ENCODE measurements at places on chromosomes 6 and 20.

- DNase-seq = no peak
Observed at GRCh38 chr20:8020314-8021079, 936 bp upstream of the TMX4 start.

DNA sequence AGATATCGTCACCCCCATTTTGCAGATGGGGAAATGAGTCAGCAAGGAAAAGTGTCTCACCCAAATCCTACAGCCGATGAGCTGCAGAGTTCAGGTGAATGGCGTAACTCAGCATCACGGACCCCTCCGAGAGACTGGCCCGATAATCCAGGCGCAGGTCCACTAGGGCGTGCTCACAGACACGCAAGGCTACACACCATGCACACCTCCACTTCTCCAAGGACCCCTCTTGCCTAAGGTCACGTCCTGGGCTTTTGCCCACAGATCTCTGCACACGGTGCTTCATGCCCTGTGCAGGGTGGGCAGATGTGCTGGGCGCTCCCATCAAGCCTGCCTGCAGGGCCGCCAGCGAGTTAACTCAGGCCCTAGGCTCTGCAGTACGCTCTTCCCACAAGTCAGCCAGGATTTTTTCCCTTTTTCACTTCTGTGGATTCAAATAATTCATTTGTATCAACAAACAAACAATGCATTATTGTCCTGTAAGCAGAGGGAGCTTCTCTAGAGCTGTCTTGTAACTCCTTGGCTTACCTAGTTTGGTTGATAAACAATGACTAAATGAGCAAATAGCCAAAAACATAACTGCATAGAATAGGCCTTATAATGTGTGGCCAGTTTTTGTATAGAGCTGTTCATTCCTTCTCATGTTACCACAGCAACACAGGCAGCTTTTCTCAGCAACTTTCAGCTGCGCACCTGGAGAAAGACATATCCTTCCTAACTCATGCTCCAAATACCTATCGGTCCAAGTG lies 139.1 kb downstream of the AGPAT4 start:
- DNase-seq = no peak

DNA sequence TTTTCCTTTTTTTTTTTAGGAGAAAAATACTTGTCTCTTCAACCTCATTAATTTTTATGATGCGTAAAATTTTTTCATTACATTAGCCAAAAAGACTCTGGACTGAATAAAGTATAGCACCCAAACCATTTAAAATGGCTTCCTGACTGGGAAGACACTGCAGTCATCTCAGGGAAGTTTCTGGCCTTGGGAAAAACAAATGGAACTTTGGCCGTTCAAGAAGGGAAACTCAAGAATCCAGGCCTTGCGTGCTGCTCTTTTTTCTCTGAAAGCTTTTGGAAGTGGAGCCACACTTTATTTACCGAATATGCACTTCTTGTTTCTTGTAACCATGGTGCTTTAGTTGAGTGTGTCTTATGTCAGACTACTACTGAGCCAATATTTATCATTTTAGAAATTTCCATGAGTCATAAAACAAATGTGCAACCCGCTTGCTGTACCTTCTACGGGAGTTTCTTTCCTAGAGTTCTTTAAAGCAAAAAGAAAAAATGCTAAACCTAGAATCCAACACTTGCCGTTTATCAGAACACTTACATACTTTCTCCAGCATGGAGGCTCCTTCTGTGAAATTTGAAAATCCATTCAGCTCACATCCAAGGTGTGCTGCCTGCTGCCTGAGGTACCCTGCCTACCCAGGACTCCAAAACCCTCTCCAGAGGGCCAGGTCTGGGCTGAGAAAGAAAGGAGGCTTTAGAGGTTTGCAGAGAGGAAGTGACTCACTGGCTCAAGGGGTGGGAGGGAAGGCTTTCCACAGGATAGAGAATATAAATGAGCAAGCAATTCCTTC lies 11.5 kb upstream of the DSTN start:
- no peak for DNase-seq

- DNase-seq = no peak
Observed at GRCh38 chr6:132400555-132400882, 756 bp downstream of the MOXD1 start.

DNA sequence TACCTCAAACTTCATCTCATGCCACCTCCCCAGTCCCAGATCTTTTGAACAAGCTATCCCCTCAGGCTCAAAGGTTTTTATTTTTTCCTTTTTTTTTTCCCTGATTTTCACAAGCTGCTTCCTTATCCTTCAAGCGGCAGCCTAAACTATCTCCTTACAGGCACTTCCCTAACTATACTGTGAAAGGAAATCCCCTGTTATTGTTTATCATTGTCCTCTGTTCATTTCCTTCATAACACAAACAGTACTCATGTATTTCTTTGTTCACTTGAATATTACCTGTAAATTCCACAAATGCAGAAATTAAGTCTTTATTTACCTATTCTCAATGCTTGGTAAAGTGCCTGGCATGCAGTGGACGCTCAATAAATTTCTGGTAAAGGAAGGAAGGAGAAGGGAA lies 48.9 kb downstream of the ME1 start:
- no peak for DNase-seq

DNA sequence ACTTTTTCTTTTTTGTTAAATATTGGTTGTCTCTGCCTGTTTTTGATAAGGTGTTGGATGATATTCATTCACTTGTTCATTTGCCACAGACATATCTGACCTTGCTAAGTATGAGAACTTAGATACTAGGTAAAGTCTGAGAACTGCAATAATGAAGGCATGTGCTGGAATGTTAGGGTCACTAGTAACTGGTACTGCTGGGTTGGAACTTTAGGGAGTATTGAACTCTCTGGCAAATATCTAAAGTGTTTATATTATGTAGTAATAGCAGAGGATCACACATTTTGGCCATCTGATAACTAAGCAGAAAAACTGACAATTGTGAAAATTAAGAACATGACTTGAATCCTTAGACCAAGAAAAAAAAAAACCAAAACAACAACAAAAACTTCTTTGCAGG lies 162.7 kb downstream of the MEI4 start:
- DNase-seq = no peak

GRCh38 chr20:63101781-63102720 lies 95.3 kb upstream of the BHLHE23 start:
- peak; percentile 44 for DNase-seq

GRCh38 chr6:16844183-16844582 lies 82.9 kb upstream of the ATXN1 start:
- no peak for DNase-seq

- no peak for DNase-seq
Observed at GRCh38 chr6:51302431-51302830, 483.8 kb downstream of the TFAP2B start.

DNA sequence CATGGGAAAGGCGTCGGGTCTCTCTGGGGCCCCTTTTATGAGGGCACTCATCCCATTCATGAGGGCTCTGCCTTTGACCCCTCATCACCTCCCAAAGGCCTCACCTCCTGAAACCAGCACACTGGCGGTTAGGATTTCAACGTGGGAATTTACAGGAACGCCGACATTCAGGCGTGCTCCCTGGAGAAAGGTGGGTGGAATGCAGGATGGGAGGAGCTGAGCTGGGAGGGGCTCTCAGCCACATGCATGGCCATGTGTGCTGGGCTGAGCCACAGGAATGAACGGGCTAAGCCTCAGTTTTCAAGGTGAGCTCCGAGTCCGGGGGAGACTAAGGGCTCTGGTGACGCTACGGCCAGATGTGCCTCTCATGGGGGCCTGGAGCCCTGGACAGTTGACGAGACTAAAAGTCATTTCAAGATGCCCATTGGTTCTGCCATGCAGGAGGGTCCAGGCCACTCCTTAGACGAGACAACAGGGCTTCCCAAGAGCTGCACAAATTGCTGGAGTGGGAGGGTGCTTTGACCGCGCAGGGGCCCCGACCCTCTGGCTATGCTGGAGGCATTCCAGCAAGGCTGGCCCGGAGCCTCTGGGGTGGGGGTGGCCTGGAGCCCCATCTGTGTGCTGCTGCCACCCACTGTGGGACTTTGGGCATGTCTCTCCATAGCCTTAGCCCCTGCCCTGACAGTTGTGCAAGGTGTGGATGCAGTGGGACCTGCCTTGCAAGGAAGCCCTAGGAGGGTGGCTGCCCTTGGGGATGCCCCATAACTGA lies 3.8 kb upstream of the ARFGAP1 start:
- DNase-seq = no peak

- DNase-seq = no peak
Observed at GRCh38 chr6:129194306-129194941, 311.5 kb downstream of the LAMA2 start.

DNA sequence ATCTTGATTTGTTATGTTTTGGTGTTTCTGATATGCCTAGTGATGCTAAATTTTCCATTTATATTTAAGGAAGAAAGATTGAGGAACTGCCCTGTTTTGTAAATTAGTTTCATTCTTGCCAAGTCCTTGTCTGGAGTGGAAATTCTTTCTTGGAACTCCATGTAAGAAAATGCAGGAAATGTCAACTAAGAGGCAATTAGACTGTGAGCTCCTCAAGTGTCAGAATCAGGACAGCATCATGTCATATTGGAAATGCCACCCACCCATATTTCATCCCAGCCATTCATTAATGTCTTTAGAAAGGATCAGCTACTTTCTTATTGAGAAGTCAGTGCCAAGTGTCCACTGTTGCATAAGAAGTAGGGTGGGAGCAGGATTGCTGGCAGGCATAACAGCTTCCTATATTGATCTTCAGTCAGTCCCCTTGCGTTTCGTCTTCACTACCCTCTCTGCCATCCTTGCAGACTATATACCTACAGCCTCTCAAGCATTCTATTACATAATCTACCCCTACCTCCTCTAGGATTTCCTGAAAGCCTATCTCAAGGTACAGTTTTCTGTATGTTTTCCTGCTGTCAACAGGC lies 42.4 kb downstream of the HAO1 start:
- no peak for DNase-seq

DNA sequence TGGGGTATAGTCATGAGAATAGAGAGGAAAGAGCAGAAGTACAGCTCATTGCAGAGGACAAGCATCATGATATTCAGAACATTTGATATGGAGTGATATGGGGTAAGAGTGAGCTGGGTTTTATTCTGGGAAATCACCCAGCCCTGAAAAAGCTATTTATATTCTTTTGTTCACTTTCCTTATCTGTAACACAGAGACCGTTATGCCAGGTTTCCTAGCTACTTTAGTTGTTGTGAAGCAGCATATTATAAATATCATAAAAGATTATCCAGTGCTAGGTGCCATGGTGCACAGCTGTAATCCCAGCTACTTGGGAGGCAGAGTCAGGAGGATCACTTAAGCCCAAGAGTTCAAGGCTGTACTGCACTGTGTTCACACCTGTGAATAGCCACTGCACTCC lies 9.8 kb upstream of the DEFB129 start:
- DNase-seq = no peak

GRCh38 chr20:3238616-3239025 lies 369 bp downstream of the SLC4A11 start:
- no peak for DNase-seq

DNA sequence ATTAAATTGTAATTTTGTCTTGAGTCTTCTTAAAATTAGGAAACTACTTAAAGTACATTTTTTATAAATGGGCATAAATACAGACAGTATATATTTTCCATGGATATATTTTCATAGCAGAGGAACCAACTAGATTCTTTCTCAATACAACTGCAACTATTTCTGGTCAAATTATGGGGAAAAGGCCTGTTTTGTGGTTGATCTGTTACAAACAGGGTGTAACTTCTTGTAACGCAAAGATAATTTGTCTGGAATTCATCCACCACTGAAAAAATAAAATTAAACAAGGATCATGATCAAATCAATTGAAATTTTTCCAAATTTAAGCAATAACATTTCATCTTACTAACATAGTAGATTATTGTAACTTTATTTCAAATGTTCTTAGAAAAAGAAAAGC lies 67.2 kb upstream of the RNF146 start:
- no peak for DNase-seq

DNA sequence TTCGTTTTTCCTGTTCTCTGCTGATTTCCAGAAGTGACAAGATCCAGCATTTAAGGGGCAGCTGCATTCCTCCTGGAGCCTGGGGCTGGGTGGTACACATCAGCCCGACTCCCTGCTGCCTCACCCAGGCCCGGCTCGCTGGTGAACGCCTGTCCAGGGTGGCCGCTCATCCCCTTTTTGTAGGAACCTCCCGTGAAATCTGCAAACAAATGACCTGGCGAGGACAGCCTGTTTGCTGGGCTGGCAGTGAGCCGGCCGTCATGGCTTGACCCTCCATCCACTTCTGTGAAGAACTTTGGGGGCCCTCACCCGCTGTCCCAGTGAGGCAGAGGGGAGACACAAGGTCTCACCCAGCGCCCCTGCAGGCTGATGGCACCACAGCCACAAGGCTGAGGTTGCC lies 39.0 kb downstream of the PYGB start:
- no peak for DNase-seq

DNA sequence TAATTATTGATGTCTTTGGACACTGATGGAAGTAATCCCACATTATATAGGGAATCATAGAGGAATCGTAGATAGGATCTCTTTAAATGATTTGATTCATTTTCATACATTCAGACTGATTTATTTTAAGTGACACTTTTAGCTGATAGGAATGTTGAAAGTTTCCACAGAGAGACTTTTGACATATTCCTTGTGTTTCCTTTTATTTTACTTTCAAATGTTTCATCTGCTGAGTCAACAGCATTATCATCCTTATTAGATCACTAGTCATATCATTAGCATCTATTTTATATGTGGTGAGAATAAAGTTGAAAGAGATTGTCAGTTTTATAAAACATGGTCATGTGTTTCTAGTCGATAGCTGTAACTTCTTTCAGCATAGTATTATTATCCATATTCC lies 13.4 kb downstream of the DCBLD1 start:
- no peak for DNase-seq

- no peak for DNase-seq
Observed at GRCh38 chr6:157236040-157236725, 87.1 kb downstream of the TMEM242 start.

GRCh38 chr6:61711849-61712248 lies 574.2 kb downstream of the KHDRBS2 start:
- no peak for DNase-seq

DNA sequence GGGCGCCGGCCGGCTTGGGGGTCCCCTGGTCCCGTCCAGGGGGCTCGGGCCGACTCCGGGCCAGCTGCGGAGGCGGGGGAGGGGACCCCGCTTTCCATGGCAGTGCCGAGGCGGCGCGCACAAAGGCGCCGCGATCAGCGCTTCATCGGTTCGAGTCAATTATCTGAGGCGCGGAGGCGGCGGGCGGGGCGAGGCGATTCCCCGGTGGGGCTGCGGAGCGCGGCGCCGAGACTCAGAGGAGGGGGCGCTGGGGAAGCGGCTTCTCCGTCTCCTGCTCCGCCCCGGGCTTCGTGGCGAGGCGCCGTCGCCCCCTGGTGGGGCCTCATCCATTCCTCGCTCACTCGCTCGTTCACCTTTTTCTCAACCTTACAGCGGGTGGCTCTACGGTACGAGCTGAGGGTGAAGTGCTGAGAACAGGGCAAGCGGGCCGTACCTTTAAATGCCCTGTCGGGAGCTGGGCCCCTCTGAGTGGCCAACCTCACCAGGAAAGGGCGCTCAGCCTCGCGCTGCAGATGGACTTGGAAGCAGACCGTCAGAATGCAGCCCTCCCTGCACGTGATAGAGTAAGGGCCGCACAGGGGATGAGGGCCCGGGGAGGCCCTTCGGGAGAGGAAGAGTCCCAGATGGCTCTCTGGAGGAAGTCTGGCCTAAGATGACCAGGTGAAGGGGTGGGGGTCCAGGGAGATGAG lies 39.9 kb downstream of the SLC52A3 start:
- no peak for DNase-seq
